Stimulated activated CD8-positive, alpha-beta memory T cell treated with anti-CD3 and anti-CD28 coated beads, Interleukin-15, amount 100 ng/mL, for 48 hours (primary cell): ENCODE measurements at places on chromosomes 13 and 19.

DNA sequence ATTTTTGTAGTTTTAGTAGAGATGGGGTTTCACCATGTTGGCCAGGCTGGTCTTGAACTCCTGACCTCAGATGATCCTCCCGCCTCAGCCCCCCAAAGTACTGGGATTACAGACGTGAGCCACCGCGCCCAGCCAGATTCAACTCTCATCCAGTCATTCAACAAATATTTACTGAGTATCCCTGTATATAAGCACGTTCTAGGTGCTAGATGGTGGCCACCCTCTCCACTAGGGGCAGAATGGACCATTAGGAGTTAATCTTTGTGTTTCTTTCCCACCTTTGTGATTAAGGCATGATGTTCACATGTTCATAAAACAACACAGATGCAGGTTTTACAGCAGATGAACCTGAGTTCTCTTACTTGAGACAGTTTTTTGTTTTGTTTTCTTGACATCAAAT is 7.3 kb downstream of the SHKBP1 start:
- no peak for DNase-seq

DNA sequence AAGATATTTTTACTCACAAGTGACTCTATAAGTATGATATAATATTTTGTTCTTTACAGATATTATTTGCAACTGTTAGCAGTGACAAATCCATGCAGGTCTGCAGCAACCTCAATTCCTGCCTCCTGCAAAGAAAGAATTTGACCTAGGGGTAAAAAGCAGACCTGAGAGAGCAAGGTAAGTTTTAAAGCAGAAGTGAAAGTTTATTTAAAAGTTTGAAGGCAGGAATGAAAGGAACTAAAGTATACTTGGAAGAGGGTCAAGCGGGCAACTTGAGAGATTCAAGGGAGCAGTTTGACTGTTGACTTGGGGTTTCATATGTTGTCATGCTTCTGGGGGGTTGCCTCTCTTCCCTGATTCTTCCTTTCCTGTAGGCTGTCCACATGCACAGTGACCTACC is 520.1 kb upstream of the PCDH20 start:
- no peak for DNase-seq

- DNase-seq = no peak
Observed at GRCh38 chr13:43408274-43408673, 378.5 kb downstream of the ENOX1 start.

GRCh38 chr19:56383826-56384605 is 9.3 kb downstream of the ZNF582 start:
- no peak for DNase-seq

DNA sequence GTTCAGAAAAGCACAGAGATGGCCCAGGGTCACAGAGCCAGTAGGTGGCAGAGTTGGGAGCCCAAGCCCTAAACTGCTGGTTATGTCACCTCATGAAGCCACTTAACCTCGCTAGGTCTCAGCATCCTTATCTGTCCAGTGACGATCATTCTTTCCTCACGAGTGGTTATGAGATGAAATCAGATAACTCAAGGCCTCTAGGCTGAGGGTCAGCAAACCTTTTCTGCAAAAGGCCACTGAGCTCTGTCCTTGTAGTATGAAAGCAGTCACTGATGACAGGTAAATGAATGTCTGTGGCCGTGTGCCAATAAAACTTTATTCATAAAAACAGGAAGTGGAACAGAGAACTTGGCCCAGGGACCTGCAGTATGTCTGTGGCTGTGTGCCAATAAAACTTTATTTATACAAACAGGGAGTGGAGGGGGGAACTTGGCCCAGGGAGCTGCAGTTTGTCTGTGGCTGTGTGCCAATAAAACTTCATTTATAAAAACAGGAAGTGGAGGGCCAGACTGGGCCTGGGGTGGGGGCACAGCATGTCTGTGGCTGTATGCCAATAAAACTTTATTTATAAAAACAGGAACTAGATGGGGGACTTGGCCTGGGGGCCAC is 71.2 kb downstream of the GNG7 start:
- DNase-seq = no peak

GRCh38 chr13:81493144-81493543 is 1152.2 kb upstream of the SPRY2 start:
- no peak for DNase-seq

DNA sequence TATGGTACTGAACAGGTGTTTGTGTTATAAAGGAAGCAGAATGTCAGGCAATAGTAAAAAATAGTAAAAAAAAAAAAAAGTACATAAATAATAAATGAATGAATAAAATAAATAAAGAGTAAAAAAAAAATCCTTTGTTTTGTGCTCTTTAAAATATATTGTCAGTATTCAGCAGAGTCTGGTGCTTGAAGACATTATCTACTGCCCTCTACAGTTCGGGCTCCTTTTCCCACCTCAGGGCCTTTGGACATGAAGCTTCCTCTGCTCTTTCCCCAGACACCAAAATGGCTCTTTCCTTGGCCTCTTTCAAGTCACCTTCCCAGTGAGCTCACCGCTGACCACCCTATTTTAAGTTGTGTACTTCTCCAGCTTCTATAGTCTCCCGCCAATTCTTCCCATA is 137.5 kb downstream of the TNFRSF19 start:
- DNase-seq = no peak

DNA sequence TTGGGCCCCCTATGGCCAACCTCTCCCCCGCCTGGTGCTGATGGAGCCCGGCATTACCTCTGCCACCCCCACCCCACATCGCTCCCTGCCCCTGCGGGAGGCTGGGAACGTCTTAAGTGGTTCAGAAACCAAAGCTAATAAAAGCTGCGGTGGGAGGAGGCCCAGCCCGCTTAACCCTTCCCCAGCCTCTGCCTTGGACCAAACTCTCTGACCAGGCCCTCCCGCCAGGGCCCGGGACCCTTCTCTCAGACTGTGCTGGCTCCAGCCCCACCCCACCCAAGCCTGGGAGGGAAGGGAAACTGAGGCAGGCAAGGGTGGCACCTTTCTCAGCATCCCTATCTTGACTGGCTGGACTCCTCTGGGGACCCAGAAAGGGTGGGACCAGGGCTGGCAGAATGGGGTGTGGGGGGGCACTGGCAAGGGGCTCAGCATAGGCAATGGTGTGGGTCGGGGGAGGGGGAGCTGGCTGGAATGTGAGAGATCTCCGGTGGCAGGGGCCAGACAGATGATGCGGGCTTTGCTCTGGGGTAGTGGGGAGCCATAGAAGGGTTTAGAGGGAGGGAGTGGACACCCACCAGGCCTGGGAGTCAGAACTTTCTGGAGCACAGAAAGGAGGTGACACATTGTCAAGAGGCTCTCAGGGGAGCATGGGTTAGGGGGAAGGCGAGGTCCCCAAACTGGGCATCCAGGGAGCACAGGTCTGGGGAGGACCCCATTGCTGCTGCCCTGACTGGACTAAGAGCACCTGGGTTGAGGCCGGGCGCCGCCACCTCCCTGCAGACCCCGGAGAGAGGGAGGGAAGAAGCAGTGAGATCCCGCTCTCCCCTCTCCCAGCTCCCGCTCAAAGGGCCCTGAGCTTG is 21.9 kb downstream of the SMIM24 start:
- DNase-seq = no peak

DNA sequence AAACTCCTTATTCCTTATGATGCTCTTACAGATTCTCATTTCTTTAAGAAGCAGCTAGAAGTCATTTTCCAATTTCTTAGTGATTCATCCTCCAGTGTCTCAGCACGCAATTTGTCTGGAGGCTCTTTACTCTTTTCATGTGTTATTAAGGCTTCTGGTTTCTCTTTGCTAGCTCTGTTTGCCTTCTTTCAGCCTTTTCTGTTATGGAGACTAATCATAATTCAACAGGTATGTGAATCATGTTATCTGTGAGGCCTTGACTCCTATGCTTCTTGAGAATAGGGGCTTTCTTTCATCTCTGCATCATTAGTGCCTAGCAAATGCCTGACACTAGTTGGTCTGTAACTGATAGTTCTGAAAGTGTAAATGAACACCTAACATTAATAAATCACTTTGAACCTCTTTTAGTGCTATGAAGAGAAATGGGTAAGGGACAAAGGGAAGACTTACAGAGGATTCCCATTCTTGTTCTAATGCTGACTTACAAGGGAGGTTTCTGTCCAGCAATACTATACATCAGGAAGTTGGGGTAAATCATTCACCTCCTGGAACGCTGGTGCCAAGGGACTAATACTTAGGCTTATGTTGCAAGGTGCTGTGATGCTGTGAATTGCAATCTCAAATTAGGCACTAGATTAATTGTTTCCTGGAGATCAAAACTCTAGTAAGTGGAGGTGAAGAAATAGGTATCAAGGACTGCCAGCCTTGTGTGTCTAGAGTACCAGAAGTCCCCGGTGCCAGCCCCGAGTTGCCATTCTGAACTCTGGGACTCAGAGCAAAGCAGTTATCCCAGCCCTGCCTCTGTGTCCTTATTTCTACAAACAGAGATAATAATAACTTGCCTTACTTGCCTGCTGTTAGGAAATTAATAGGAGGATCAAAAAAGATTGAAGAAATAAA is 265.6 kb downstream of the DCLK1 start:
- no peak for DNase-seq

DNA sequence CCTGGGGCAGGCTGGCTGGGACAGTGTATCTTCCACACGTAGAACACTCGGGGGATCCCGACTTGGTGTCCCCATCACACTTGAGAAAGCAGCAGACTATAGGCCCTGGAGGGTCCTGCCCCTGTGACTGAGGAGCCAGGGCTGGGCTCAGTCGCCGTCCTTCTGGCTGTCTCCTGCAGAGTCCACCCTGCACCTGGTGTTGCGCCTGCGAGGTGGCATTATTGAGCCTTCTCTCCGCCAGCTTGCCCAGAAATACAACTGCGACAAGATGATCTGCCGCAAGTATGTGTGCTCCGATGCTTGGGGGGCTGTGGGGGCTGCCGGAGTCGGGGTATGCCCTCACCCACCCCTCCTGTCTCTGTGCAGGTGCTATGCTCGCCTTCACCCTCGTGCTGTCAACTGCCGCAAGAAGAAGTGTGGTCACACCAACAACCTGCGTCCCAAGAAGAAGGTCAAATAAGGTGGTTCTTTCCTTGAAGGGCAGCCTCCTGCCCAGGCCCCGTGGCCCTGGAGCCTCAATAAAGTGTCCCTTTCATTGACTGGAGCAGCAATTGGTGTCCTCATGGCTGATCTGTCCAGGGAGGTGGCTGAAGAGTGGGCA is 3.1 kb downstream of the UBA52 start:
- no peak for DNase-seq

DNA sequence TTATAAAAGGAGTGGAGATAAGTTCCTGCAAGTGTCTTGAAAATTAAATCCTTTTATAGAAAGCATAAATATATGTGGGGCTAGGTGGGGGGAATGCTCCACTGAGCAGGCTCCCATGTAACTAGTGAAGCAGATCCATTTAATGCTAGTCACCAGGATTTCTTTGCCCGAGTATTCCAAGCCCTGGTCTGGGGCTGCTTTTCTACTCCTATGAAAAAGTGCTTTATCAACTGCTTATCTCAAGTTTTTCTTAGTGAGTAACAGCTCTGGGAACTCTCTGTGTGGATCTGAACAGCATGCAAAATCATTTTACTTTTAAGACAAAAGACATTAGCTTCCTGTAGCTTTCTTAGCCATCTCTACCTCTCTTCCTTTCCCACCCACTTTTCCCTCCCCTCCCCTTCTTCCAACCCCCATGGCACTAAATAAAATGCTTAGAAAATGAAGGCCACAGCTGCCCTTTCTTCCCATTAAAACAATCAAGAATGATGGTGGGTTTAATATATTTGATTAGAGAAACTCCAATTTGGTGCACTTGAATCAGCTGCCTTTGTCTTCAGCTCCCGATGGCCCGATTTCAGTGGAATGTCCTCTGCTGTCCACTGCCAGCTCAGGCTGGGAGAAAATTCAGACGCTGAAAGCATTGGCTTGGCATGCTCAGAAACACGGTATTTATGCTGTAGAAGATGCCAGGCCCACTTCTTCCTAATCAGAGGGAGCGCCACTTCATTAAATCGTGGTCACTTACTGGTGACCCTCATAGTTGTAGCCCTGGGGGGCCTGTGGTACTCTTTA is 475.1 kb downstream of the FOXO1 start:
- no peak for DNase-seq

DNA sequence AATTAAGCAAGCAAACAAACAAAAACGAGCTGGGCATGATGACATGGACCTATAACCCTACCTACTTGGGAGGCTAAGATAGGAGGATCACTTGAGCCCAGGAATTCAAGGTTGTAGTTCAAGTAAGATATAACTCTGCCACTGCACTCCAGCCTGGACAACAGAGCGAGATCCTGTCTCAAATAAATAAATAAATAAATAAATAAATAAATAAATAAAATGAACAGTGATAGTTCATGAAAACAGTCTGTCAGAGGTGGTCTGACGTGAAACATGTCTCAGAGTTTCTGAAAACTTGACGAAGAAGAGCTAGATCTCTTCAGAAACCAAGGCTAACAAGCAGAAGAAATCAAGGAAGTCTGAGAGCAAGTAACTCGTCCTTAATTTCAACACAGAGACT is 188.8 kb upstream of the GPC6 start:
- no peak for DNase-seq

DNA sequence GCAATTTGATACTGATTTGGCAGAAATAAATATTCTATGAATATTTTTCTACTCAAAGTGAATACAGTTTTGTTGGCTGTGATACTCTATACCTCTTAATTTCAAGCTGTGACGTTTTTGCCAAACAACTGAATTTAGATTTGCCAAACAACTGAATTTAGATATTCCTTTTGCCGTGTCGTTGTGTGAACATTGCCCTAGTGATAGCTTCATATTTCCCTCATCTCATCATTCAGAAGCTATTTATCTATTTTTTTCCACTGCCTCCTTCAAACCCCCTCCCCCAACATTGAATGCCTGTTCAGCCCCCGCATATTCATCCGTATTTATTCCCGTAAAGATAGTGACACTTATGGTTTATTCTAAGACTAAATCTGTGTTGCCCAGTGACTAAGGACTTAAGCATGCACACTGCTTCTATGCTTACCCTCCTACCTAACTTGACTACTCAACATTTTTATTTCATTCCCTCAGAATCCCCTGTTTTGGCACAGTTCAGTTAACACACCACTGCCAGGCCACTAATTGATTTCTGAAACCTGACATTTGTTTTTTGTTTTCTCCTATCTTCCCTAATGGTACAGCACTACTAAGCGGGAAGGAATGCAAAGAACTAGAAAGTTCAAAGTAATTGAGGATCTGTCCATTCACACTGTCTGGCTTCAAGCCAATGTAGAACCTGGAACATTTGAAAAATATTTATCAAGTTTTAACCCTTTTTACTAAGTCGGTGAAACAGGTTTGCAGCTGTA is 2.8 kb upstream of the KLF5 start:
- DNase-seq = no peak

GRCh38 chr13:31286930-31287329 is 87.2 kb downstream of the B3GLCT start:
- DNase-seq = no peak

DNA sequence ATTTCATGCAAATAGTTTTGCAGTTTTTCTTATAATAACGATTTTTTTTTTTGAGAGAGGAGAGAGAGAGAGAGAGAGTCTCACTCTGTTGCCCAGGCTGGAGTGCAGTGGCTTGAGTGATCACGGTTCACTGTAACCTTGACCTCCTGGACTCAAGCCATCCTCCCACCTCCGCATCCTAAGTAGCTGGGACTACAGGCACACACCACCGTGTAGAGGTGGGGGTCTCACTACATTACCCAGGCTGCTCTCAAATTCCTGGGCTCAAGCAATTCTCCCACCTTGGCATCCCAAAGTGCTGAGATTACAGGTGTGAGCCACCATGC is 26.8 kb upstream of the GJB6 start:
- DNase-seq = no peak
